ENCODE measurements at places on chromosomes 2 and 18.

DNA sequence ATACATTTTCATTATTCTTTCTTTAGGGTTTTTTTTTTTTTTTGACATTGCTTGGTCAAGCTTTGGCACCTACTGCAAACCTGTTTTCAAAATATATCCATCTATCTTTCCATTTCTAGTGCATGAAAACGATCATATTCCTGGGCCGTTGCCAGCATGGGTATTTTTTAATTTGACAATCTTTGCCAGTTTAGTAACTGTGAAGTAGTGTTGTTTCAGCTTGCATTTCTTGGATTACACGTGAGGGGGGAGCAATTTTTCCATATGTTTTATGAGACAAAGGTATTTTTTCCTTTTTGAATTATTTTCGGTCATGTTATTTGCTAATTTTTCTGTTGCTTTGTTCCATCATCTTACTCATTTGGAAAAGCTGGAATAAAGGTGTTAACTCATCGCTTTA lies 40.9 kb downstream of the TSHZ1 start:
- no peak for DNase-seq
- H3K27ac ChIP-seq, result no peak overlapping the region
- H3K4me1 ChIP-seq, result peaks cover 78% of the 10 kb centered on the region
- H3K27me3 ChIP-seq, result no peaks in the 10 kb centered on the region
- no peak overlapping the region for H3K4me3 ChIP-seq

- H3K4me1 ChIP-seq, result no peaks in the 10 kb centered on the region
- H3K4me3 ChIP-seq, result no peak overlapping the region
- no peak for DNase-seq
- peaks cover 8% of the 10 kb centered on the region for H3K27me3 ChIP-seq
- no peak overlapping the region for H3K27ac ChIP-seq
Observed at GRCh38 chr2:191832668-191833067, 14.2 kb downstream of the CAVIN2 start.

GRCh38 chr2:221075203-221075602 lies 496.9 kb downstream of the EPHA4 start:
- H3K4me1 ChIP-seq, result no peaks in the 10 kb centered on the region
- no peak for DNase-seq
- H3K36me3 ChIP-seq, result peaks cover 17% of the 10 kb centered on the region
- H3K27ac ChIP-seq, result no peak overlapping the region
- no peak overlapping the region for H3K4me3 ChIP-seq

- no peak overlapping the region for H3K27ac ChIP-seq
- DNase-seq, result no peak
- peaks cover 5% of the 10 kb centered on the region for H3K27me3 ChIP-seq
- H3K36me3 ChIP-seq, result no peaks in the 10 kb centered on the region
- no peak overlapping the region for H3K4me3 ChIP-seq
Observed at GRCh38 chr18:72935744-72936143, 68.0 kb upstream of the NETO1 start.

GRCh38 chr2:23355001-23355400 lies 30.0 kb upstream of the KLHL29 start:
- peaks cover 3% of the 10 kb centered on the region for H3K27me3 ChIP-seq
- no peak for DNase-seq
- H3K4me1 ChIP-seq, result peaks cover 13% of the 10 kb centered on the region
- H3K27ac ChIP-seq, result no peak overlapping the region
- H3K4me3 ChIP-seq, result no peak overlapping the region

- H3K36me3 ChIP-seq, result no peaks in the 10 kb centered on the region
- no peak overlapping the region for H3K27ac ChIP-seq
- peak overlapping the region; percentile 49 for H3K4me3 ChIP-seq
Observed at GRCh38 chr2:104856086-104856972, 2.4 kb downstream of the POU3F3 start.

DNA sequence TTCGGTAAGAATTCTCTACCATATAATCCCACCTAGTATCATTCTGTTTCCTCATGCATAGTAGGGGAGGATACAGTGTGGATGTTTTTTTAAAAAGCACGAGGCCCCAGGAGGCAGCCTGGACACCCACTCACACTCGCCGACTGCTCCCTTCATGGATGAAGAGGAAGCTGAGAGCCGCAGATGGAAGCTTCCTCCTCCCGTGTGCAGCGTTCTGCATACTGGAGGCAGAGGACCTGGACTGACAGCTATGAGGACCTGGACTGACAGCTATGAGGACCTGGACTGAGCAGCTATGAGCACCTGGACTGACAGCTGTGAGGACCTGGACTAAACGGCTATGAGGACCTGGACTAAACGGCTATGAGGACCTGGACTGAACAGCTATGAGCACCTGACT lies 234.4 kb downstream of the NDUFA10 start:
- H3K27me3 ChIP-seq, result peaks cover 13% of the 10 kb centered on the region
- H3K27ac ChIP-seq, result no peak overlapping the region
- H3K4me1 ChIP-seq, result peaks cover 34% of the 10 kb centered on the region
- H3K4me3 ChIP-seq, result no peak overlapping the region
- DNase-seq, result no peak

DNA sequence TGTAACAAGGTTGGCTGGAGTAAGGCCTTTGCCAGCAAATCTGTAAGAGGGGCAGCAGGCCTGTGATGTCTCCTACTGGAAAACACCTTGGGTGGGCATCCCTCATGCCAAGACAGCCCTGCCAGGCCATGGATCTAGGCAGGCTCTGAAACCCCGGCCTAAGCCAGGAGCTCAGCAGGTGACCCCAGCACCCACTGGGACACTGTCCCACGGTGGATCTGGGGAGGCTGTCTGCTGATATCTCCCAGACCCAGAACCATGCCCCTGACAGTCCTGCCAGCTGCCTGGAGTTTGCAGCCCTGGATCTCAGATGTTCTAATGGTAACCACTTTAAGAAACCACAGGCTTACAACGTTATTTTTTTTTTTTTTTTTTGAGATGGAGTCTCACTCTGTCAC lies 117.7 kb downstream of the ZNF516 start:
- H3K27ac ChIP-seq, result peak overlapping the region; percentile 61
- peaks cover 67% of the 10 kb centered on the region for H3K4me1 ChIP-seq
- H3K4me3 ChIP-seq, result no peak overlapping the region
- DNase-seq, result no peak
- peaks cover 80% of the 10 kb centered on the region for H3K36me3 ChIP-seq
- H3K27me3 ChIP-seq, result no peaks in the 10 kb centered on the region

Data from nephron progenitor cell (in vitro differentiated cells).